ENCODE measurements at places on chromosomes 13 and 19.
A peak's percentile ranks its signal among the peaks of the same experiment; 100 is the strongest.

- DNase-seq = no peak
These were observed 94.1 kb upstream of the UFM1 start for GRCh38 chr13:38255600-38255999.

GRCh38 chr19:55146705-55147273 is 2.2 kb downstream of the TNNT1 start:
- DNase-seq = no peak

- DNase-seq = no peak
These were observed 711.5 kb downstream of the PCDH17 start for GRCh38 chr13:58343076-58343475.

GRCh38 chr13:72864142-72865011 is 82.4 kb downstream of the PIBF1 start:
- DNase-seq = no peak

DNA sequence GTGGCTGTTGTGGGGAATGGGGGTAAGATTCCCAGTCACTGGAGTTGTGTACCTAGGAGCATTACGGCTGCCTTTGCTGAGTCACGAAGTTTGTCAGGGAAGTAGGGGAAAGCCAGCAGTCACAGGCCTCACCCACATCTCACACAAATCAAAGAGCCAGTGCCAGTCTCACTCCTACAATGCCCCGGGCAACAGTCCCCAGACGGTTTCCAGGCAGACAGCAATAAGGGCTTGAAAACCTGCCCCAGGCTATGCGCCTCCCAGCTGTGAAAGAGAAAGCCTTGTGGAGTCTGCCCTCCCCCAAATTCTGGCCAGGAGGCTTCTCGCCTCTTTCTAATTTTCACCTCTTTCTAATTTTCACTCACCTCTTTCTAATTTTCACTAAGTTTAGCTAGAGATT is 142.3 kb upstream of the EDNRB start:
- no peak for DNase-seq

DNA sequence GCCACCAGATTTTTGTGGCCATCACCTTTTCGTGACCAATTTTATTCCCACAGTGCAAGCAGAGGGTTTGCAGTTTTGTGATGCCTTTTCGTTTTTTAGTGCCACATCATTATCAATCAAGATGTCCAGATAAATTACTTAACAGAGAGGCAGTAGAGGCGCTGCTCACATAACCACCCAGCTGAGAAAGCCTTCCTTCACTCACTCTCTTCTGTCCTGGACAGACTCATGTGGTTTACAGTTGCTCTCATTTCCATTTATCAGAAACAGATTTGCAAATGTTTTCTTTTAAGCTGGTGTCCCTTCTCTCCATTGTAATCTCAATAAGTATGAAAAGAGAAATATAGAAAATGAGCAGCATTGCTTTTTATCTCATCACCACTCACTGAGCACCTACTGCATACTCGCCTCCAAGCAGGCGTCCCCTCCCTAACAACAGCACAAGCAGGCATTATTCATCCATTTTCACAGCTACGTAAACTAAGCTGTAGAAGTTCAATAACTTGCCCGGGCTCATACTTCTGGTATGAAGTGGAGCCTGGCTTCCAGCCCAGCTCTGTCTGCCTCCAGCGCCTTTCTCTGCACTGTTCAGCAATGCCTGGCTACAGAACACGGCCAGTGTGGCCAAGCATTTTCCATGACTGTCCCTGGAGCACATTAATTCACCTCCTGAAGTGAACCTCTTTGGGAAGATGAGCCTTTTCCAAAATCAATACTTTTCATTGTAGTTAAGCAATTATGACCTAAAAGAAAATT is 34.6 kb upstream of the KATNAL1 start:
- DNase-seq = peak; percentile 68

GRCh38 chr13:50613356-50613831 is 230.1 kb downstream of the DLEU7 start:
- DNase-seq = no peak

DNA sequence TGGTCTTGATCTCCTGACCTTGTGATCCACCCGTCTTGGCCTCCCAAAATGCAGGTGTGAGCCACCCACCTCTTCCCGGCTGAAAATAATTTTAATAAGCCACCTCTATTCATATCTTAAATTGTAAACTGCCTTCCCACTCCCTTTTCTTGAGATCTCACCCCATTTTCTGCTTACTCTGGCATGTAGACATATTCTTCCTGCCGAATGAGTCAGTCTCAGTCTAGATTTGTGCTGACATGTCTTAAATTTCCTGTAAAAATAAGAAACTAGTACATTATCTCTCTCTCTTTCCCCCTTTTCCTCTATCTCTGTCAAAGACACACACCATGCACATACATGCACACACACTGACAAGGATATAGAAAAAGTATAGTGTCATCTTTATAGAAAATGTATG is 60.9 kb downstream of the THSD1 start:
- DNase-seq = no peak

GRCh38 chr13:42214446-42214845 is 57.5 kb upstream of the AKAP11 start:
- no peak for DNase-seq

GRCh38 chr13:72590091-72590740 is 137.2 kb downstream of the MZT1 start:
- no peak for DNase-seq

GRCh38 chr19:48619692-48620585 is 633 bp downstream of the SPHK2 start:
- no peak for DNase-seq

DNA sequence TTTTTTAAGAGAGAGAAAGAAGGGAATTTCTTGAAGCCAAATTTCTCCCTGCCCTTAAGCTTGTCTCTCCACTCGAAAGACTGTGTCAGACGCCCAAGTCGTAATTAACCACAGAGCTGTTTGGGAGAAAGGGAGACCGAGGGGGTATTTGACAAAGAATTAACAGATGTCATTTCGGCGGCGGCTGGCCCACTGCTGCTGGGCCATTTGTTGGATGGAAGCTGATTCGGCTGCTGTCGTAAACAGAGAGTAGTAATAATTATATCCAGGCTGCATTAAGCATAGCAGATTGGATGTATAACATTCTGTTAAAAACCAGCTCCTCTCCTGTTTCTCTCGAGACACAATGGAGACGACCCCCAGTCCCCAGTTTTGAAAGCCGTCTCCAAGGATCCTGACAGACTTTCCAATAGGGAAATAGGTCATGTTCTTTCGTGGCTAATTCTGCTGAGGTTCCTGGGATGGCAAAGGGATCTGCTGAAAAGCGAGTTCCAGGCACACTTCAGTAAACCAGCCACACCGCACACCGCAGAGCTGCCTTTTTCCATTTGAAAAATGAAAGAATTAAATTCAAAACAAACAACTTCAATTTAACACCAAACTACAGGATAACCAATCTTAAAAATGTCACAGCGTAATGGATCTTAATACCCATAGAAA is 71.5 kb downstream of the KCTD15 start:
- DNase-seq = no peak

- no peak for DNase-seq
These were observed 346.4 kb downstream of the FGF9 start for GRCh38 chr13:22017226-22017625.

DNA sequence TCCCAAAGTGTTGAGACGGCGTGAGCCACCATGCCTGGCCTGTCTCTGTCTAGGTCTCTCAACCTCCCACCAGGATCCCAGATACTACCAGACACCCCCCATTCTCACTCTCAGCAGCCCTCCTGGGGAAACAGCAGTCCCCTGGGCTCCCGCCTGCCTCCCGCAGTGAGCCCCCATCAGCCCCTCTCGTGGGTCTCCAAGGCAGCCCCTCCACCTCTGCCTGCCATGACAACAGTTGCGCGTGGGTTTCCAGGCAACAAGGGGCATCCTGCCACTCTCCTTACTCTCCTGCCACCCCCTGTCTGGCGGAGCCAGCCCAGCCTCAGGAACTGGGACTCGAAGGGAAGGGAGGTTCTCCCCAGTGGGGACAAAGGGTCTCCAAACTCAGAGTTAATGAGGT is 5.2 kb downstream of the LRRC4B start:
- DNase-seq = no peak

DNA sequence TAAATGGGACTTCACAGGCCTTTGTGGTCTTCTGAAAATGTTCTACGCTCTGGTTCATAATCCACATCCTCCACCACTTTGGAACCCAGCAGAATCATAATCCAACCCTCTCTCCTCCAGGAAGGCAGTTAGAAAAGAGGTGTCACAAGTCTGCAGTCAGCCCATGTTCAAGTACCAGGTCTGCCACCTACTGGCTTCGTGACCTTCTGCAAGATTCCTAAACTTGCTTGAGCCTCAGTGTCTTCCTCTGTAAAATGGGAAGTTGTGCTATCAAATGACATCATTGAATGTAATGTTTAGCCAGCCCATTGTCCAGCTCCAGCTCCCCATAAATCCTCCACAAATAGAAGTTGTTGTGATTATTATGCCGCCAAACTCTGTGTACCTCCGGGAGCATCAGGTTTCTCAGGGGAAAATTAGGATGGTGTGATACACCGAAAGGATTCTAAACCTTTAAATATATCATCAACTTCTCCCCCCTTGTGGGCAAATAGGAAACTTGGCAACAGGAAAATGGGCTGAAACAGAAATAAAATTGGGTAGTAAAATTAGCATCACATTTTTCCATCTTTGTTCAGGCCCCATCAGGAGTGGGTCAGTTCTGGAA is 109.7 kb downstream of the NUFIP1 start:
- DNase-seq = no peak

DNA sequence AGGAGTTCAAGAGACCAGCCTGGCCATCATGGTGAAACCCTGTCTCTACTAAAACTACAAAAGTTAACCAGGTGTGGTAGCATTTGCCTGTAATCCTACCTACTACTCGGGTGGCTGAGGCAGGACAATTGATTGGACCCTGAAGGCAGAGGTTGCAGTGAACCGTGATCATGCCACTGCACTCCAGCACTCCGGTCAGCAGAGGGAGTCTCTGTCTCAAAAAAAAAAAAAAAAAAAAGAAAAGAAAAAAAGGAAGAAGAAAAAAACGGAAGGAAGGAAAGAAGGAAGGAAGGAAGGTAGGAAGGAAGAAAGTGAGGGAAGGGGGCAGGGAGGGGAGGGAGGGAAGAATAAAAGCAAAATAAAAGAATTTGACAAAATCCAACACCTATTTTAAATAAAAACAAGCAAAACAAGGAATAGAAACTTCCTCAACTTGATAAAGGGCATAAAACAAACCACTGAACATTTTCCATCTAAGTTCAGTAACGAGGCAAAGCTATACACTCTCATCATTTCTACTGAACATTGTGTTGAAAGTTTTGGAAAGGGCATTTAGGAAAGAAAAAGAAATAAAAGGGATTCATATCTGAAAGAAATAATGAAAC is 411.6 kb upstream of the SLITRK5 start:
- peak; percentile 29 for DNase-seq

DNA sequence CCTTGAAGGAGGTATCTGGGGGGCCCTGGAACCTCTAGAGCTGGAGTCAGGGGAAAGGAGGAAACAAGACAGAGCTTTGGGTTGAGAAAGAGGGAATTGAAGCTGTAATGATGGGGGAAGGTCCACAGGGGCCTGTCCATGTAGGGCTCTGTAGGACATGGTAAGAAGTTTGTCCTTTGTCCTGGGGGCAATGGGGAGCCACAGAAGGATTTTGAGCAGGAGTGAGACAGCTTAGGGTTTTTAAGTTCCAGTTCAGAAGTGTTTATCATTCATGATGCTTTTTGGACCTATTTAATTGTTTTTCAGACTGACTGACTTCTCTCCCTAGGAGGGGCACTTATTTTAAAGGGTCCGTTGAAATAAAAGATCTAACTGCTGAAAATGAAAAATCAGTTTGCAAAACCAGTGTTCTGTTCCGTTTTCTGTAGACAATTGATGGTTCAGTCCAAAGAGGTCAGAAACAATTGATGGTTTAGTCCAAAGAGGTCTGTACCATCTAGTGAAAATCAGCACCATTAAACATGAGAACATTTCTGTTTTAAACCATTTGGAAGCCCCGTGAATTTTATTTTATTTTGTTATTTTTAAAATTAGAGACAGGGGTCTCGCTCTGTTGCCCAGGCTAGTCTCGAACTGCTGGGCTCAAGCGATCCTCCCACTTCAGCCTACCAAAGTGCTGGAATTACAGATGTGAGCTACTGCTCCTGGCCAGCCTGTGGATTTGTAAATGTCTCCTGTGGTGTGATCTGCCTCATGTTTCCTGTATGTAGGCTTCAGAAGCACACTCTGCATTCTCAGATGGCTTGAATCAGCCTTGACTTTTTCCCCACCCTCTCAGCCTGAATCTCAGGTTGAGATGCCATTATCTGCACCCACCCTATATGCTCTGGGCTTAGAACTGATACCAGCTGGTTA is 8.4 kb downstream of the PLD3 start:
- DNase-seq = no peak

- DNase-seq = no peak
These were observed 11.7 kb downstream of the PLIN4 start for GRCh38 chr19:4506449-4507149.

DNA sequence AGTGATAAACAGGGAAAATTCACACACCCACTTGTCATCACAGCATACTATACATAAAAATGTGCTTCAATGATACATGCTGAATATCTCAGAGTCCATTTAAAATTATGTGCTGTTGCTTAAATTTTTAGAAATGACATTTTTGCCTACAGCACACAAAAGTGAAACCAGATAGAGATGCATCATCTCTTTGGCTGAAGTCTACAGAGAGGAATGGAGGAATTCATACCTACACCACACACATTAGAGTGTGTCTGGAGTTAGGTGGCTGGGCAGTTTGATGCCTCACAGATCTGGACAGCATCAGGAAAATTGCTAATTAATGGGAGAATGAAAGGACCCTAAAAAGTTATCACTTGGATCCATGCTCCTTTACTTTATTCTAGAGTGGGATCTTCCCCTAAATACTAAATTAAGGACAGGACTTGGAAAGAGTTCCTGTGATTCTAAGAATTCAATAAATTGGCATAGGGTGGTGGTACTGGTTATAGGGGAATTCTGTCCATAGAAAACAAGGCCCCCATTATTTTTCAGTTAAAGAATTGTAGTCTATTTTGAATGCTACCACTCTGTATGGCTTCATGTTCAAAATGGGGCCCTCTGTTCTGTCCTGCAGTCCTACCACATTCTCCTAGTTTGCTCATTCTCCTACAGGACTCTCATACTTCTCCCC is 41.3 kb downstream of the RCBTB2 start:
- no peak for DNase-seq

DNA sequence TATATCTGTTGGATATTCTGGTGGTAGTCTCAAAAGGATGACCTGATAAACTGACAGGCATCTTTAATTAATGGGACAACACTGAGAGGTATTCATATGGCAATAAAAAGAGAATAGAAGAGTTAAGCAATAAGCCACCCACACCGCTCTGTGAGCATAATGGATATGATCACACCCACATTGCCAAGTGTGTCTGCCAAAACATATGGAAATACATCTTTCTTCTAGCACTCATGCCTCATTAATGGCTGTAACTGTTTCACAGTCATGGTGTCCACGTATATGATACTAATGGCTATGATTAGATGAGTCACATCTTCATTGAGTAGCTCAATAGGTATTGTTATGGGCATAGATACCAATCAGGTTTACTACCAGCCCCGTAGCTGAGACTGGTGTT is 13.1 kb downstream of the IGFL3 start:
- no peak for DNase-seq

GRCh38 chr13:26412263-26412662 is 145.2 kb upstream of the WASF3 start:
- no peak for DNase-seq

- DNase-seq = peak; percentile 84
These were observed 1.9 kb upstream of the LMTK3 start for GRCh38 chr19:48513289-48514122.

All from head of caudate nucleus (tissue), 42 donors.